Cardiac muscle cell (in vitro differentiated cells and primary cell): ENCODE measurements at places on chromosomes 7 and 10. TPM values are rescaled to one million over a fixed set of nuclear protein-coding genes. Genes with fewer than 3 reads are reported as not detected.

- DNase-seq: no peak
Observed at GRCh38 chr10:46050941-46051623, 5.0 kb upstream of the MSMB start.

Gene GRID2IP
- 0.06 and 0.11 TPM in 2 replicates for polyA plus RNA-seq

DNA sequence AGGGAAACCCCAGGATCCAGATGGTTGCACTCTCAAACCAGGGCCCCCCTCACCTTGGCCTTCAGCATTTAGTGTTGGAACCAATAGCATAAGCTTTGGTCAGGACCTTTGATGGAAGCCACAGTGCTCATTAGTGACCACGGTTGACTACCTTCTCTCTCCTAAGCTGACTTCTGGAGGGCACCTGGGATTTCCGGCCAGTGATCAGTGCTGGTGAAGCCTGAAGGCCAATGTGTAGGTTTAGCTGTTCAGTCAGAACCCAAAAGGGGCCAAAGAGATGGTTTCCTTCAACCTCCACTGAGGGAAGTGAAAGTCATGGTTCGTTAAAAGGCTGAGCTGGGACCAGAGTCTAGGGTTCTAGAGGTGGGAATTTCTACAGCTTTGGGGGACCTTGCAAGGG lies 46.4 kb downstream of the TCF7L2 start:
- DNase-seq: no peak

DNA sequence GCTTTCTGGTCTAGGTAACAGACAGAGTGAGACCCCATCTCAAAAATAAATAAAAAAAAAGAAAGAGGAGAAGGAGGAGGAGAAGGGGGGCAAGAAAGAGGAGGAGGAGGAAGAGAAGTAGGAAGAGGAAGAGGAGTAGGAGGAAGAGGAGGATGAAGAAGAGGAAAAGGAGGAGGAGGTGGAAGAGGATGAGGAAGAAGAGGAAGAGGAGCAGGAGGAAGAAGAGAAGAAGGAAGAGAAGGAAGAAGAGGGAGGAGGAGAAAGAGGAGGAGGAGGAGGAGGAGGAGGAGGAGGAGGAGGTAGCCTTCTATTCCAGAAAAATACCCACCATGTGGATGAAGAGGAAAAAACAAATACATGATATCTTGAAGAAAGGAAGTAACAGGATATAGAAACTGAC lies 172.1 kb downstream of the FRMD4A start:
- DNase-seq: no peak

DNA sequence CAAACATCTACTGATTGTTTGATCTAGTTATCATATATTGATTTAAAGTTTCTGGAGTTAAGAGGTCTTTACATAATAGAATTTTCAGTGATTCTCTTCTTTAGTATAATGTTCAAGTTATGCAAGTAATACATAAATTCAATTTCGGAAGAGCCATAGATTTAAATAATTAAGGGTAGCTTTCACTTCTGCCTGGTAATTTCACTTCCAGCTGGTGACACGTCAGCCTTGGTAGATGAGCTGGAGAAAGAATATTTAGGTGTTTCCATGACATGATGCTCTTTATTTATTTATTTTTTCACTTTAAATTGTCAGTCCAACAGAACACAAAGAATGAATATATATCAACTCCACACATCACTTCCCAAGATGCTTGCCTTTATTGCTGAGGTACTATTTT lies 5.2 kb upstream of the OTUD1 start:
- DNase-seq: no peak

DNA sequence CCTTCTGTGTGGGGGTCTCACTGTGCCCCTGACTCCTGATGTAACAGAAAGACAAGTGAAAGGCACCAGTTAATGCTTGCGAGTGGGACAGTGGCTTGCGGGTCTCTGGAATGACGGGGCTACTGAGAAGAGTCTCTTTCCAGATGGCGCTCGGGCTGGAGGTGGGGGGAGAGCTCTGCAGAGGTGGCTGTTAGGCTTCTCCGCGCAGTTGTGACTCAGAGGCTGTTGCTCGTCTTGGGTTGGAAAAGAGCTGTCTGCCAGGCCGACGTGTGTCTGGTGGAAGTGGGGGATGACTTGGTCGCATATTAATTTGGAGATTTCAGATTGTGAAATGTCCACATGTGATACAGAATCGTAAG lies 27.9 kb upstream of the SH2B2 start:
- peak; percentile 7 for DNase-seq

- peak; percentile 37 for DNase-seq
Observed at GRCh38 chr7:11469028-11469745, 362.8 kb downstream of the THSD7A start.

GRCh38 chr10:110793886-110794285 lies 77.8 kb upstream of the PDCD4 start:
- DNase-seq: no peak

Gene ADAM22
- polyA plus RNA-seq: 1.1 and 3.5 TPM in 2 replicates

GRCh38 chr7:29102558-29103151 lies 43.7 kb downstream of the CPVL start:
- DNase-seq: peak; percentile 75

DNA sequence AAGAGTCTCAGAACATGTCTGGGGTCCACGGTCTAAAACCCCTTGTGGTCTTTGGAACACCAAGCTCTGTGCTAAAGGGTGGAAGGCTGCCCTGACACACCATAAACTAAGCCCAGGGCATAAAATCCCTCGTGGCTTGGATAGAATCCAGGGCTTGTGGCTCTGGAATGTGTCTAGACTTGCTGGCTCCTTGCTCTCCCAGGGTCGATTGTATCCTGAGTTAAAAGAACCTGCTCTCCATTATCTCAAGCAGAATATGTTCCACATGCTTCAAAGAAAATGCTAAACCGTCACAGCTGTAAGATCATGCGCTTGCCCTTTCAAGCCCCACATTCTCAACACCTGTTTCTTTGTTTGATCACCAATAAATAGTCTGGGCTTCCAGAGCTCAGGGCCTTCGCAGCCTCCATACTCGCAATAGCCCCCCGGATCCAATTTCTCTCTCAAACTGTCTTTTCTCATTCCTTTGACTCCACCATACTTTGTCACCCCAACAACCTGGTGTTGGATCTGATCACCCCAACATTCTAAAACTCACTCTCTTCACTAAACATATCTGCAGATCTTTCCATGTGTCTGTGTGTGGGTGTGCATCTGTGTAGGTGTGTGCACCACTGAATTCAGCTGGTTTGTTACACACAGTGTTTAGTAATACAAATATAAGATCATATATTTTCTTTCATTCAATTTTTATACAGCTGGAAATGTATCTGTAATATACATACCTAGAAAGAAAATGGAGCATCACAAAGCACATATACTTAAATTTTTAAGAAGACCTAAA lies 238.5 kb downstream of the ZMYND11 start:
- DNase-seq: peak; percentile 67

Gene FKBP9
- 58.0 and 102 TPM in 2 replicates for polyA plus RNA-seq

- no peak for DNase-seq
Observed at GRCh38 chr7:142798451-142799436, 28.0 kb downstream of the PRSS2 start.

Gene CDNF
- 1.4 and 2.9 TPM in 2 replicates for polyA plus RNA-seq

- DNase-seq: no peak
Observed at GRCh38 chr10:114998993-114999392, 61.0 kb downstream of the TRUB1 start.

Gene NUTM2B
- polyA plus RNA-seq: 0.15 TPM in 1 of 2 replicates, not detected in the other

Gene NEUROG3
- not detected in 2 replicates for polyA plus RNA-seq

DNA sequence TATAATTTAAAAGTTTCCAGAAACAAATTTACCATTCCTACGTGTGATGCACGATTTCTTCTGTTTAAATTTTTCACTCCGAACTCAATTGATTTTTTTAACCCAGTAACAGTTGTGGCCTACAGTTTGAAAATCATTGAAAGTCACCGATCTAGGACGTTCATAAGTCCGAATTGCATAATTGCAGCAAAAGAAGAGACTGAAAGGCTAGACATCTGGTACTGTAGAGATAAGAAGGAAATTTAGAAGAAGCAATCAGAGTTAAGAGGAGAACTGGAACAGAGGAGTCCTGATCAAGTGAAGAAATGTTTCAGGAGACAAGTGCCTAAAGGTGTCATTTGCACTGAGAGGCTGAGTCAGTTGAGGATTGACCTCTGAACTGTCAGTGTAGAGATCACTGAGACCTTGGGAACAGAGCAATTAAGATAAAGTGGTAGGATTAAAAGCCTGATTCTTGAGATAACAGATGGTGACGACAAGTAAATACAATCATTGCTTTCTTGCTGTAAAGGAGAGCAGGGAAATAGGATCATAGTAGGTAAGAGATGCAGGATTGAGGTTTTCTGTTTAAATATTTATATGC lies 73.5 kb downstream of the ZFAND4 start:
- no peak for DNase-seq

Gene NYAP1
- polyA plus RNA-seq: 0.06 and 0.22 TPM in 2 replicates

Gene STK31
- 0.06 TPM in 1 of 2 replicates, not detected in the other for polyA plus RNA-seq

Gene AKR1C4
- polyA plus RNA-seq: not detected in 2 replicates

DNA sequence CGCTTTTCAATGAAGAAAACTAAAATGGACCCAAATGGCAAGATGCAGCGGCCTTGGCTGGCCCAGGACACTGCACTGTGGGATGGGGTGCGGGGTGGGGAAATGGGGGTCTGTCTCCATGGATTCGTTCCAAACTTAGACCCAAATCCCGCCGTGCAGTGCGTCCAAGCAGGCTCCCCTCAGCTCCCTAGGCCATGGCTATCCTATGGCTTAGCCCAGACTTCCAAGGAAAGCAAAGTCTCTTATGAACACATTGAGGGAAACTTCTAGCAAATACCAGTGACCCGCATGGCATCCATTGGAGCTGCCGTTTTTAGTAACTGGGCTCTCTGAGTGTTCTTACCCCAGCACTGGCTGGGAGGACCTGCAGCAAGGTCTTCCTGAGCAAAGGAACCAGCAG lies 122.5 kb downstream of the EBF3 start:
- DNase-seq: no peak

Gene FFAR4
- polyA plus RNA-seq: not detected in 2 replicates

- no peak for DNase-seq
Observed at GRCh38 chr10:98268694-98269431, 869 bp upstream of the LOXL4 start.
